Right lobe of liver (tissue), 6 donors: ENCODE measurements at places on chromosomes 1 and 21. TPM values are rescaled to one million over a fixed set of nuclear protein-coding genes. Genes with fewer than 3 reads are reported as not detected.

- peak; percentile 75 for DNase-seq
These were observed 9.7 kb downstream of the CTNNBIP1 start for GRCh38 chr1:9900142-9901043.

DNA sequence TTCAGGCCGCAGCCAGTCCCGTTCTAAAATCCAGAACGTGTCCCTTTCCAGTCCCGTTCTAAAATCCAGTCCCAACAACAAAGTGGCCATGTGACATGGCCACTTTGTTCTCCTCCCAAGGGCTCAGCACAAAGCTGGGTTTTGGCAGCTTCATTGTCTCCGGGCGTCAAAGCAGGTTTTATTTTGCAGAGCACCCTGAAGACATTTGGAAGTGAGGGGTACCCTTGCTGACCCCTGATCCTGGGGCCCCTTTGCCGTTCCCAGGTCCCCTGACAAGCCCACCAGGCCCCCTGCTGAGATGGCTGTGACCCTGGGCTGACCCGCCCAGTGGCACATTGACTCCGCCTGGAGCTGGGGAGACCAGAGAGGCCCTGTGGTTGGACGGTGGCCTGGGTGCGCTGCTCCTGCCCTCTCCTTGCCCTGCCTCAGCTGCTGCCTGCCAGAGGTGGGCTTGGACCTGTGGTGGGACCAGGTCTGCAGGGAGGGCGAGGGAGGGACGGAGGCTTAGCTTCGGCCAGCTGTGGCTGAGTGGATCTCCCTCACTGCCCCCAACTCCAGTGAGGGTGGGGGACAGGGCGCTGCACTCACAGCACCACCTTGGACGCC is 4.3 kb downstream of the PFKL start:
- no peak for DNase-seq

DNA sequence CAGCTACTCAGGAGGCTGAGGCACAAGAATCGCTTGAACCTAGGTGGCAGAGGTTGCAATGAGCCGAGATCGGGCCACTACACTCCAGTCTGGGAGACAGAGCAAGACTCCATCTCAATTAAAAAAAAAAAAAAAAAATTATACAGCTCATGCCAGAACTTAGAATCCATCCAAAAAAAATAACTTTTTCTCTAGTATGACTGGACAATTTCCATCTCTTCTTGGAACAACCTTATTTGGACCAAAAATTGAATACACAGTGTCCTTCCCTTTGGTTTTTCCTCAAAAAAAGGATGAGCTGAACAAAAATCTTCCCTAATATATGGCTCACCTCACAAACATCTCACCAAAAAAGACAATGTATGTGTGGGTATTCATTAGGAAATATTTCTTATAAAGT is 73.7 kb downstream of the TOR3A start:
- no peak for DNase-seq

The SFN gene
- not detected for total RNA-seq

DNA sequence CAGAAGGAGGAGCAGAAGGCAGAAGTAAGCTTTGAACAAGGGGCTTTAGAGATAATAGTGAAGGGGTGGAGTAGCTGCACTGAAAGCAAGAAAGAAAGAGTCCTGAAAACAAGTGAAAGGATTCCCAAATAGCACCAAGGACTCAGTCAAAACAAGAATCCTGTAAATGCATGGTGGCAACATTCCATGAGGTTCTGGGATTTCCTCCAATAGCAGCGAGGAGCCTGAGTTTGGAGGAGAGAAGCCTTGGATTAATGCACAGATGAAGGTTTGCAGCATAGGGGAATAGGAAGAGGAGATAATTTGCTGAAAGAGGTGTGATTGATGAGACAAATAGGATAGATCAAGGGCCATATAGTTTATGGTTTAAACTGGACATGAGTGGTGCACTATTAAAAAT is 10.9 kb downstream of the KRTAP22-2 start:
- no peak for DNase-seq

GRCh38 chr1:197912739-197913494 is 4.3 kb upstream of the LHX9 start:
- no peak for DNase-seq

DNA sequence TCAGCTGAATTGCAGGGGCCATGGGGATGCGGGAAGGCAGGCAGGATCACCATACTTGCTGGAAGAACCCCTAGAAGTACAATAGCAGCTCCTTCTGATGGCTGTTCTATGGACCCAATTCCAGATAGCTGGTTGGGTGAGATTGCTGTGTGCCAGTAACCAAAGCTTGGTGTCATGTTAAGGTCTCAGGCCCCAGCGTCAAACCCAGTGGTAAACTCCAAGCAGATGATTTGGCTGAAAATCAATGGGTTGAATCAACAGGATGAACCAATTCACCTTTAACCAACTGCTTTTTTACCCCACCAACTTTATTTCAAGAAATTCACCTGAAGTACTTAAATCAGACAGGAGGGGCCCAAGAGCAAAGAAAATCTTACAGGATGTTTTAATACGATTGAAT is 37.8 kb downstream of the C8B start:
- DNase-seq = no peak

- no peak for DNase-seq
These were observed 6.9 kb upstream of the ATXN7L2 start for GRCh38 chr1:109476825-109477224.

The PDZK1IP1 gene
- 2.6 TPM for total RNA-seq

GRCh38 chr21:25515484-25516405 is 91.5 kb downstream of the MRPL39 start:
- no peak for DNase-seq

GRCh38 chr1:165137551-165138316 is 218.8 kb downstream of the LMX1A start:
- no peak for DNase-seq

- DNase-seq = no peak
These were observed 516 bp downstream of the TBX15 start for GRCh38 chr1:118987468-118988185.

- peak; percentile 84 for DNase-seq
These were observed at the start of gene TLCD4 for GRCh38 chr1:95117207-95118066. Gene TLCD4, plus strand, starts transcription at chr1:95117355. Its CDS starts 26,547 bp downstream, at chr1:95143902.

- DNase-seq = no peak
These were observed 133.3 kb upstream of the SGIP1 start for GRCh38 chr1:66400660-66401059.

The LEFTY2 gene
- total RNA-seq = not detected

DNA sequence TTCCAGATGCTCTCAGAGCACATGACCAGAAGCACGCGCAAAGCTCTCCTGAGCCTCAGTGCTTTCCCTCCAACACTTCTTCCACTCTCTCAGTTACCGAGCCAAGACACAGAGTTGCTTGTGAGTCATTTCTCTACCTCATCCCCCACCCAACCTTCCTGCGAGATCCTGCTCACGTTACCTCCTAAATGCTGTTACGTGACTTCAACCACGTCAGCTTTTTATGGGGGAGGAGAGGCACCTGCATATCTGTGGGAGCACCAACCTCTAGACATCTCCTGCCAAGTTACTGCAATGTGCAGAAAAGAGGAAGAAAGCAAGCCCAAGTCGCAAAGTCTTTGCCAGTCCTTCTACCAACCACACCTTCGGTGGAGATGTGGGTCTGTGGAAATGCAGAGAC is 27.2 kb upstream of the ERG start:
- no peak for DNase-seq

The GNPAT gene
- total RNA-seq = 19.1 TPM

DNA sequence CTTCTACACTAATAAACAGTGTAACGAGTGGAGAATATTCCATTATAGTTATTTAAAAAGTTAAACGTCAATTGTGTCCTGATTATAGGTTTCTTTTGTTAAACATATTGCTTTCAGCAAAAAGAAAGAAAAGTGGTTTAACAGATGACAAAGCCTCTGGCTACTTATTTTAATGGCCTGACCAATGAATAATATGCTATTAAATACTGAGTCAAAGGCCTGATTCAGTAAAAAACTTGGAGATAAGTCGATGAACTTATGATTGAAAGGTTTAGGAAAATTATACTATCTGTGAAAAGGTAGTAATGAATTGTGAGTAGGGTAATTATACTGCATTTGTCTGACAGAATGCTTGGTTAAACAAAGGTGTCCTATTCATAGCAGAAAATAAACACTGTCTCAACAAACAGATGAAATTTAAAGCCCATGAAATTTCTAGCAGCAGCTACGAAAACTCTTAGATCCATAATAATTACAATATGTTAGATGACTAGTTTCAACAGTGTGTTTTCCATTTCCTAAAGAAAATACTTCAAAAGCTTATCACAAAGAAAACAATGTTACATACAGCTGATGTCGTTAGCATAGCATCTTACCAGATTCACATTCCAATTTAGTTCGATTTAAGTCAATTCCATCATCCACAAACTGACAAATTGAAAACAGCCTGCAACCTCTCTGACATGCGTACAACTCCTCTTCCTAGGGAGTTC is 6.2 kb downstream of the TMEM59 start:
- DNase-seq = no peak

DNA sequence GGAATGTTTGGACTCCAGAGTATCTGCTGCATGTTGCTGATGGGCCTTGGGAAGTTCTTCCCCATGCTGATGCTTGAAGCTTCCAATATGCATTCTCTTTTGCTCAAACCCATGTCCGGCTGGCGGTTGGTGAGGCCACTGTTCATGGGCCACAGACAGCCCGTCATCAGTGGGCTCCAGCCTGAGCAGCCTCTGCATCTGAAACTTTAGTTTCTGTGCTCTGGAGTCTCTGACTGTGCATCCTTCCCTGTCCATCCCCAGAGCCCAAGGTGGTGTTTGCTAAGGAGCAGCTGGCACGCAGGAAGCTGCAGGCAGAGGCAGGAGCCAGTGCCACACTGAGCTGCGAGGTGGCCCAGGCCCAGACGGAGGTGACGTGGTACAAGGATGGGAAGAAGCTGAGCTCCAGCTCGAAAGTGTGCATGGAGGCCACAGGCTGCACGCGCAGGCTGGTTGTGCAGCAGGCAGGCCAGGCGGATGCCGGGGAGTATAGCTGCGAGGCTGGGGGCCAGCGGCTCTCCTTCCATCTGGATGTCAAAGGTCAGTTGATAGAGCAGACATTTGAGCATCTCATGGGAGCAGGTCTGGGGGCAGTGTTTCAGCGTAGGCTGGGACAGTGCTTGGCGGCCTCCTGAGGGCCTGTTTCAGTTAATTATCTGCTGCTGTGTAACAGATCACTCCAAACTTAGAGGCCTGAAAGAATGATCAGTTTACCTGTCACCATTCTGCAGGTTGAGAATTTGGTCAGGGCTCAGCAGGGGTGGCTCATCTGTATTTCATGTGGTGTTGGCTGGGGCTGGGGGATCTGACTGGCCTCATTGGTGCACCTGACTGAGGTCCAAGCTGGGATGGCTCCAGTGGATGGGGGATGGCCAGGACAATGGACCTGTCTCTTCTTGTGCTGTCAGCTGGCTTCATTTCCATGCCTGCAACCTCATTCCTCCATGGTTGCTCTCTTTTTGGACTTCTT is 16.6 kb downstream of the OBSCN start:
- no peak for DNase-seq

- no peak for DNase-seq
These were observed 96.7 kb upstream of the KLHDC7A start for GRCh38 chr1:18384059-18384458.

DNA sequence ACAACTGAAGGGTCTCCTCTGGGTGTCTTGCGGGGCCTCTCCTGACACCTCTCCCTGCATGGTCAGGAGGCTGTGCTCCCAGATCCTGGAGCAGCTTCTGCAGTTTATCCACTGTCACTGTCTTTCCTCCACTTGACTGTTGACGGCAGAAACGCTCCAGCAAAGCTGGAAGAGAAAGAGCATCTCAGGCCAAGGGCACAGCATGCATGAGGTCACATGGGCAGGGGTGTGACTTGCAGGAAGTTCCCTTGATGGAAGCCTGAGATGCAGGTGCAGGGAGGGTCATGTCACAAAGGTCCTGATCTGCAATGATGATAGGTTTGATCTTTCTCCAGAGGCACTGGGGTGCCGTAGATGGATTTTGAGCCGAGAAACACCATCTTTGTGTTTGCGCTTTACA is 23.3 kb downstream of the SLC44A3 start:
- DNase-seq = no peak

- DNase-seq = no peak
These were observed 115.6 kb downstream of the TNFSF18 start for GRCh38 chr1:172935062-172935592.

The DIRAS3 gene
- 0.98 TPM for total RNA-seq

DNA sequence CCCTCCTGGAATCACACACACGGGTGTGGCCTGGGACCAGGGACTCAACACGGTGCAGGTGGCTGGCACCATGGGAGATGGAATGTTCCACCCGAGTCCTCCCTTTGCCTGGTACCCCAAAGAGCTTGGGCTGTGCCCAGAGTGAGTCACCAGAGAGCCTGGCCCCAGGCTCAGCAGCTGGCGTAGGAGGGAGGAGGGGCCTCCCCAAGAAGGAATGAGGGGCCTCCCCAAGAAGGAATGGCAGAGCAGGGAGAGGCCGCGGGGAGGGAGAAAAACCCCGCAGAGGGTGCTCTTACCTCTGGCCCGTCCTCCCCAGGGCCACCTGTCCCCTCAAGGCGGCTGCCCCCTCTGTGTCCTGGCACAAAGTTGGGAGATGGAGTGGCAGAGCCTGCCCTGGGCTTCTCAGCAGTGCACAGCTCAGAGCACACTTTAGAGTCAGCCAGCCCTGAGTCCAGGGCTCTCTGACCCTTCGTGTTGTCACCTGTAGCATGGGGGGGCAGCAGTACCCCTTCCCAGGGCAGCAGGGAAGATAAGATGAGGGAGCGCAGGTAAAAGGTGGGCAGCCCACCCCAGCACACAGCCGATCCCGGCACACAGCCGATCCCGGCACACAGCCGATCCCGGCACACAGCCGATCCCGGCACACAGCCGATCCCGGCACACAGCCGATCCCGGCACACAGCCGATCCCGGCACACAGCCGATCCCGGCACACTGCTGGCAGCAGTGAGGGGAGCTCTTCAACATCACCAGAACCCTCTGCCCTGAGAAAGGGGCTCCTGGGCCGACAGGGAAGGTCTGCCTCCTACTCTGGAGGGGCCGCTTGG is 20.2 kb upstream of the KCNAB2 start:
- no peak for DNase-seq

GRCh38 chr1:205709059-205709398 is 28.7 kb upstream of the SLC45A3 start:
- no peak for DNase-seq

GRCh38 chr1:195415584-195415983 is 1192.7 kb downstream of the KCNT2 start:
- DNase-seq = no peak

DNA sequence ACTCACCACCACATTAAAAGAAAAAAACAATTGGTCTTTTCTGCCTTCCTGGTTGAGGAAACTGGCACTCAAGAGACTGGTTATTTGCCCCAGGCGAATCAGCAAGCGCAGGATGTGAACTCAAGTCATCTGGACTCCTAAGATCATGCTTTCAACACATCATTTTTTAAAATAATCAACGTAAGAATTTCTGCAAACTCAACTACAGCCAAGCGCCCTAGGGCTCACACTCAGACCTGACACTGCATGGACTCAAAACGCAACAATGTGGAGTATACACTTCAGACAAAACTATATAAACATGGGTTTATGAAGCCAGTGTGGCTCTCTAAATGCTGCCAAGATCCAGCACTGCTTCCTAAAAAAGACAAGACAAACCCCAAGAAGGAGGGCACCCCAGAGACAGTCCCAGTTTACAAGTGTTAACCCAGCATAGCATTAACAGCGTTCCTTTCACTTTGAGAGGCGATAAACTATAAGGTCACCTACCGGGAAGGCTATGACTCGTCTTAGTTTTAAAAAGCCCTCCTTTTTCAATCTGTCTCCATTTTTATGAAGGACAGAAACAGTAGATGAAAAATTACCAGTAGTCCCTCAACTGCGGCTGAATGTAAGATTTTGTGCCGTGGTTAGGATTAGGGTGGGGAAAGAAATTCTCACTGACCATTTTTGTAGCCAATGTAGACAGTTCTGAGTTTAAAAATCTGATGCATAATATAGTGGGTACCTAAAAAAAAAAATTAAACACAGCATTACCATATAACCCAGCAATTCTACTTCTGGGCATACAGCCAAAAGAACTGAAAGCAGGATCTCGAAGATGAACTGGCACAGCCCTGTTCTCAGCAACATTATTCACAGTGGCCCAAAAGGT is 54.8 kb downstream of the SIPA1L2 start:
- no peak for DNase-seq
